Activated naive CD4-positive, alpha-beta T cell (primary cell): ENCODE measurements at places on chromosomes 12 and 14.

DNA sequence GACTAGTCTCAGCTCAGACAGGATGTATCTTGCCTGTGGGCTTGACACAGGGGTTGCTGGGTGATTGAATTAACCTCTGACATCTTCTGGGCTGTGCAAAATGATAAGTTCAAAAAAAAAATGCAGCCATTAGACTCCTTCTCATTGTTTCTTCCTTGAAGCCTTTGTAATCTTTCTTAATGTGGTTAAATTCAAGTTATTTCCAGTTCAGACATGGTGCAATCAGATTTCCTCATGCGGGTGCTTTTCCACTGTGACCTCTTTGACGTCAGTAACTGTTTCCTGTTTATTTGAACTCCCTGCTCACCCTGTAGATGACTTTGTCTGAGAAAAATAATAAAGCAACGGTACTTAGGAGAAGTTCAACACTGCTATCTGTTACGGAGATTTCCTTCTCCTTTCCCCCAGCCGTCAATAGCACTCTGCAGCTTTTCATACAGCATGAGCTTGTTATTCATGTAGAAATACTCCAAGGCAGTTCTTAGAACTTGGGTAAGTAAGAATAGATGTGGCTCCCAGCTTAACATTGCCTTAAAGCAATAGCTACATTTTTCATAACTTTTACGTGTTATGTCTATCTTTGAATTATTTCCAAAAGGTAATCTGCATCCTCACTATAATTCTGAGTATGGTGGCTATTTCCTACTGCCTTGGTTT lies 155.5 kb downstream of the PRKCH start:
- no peak for DNase-seq

DNA sequence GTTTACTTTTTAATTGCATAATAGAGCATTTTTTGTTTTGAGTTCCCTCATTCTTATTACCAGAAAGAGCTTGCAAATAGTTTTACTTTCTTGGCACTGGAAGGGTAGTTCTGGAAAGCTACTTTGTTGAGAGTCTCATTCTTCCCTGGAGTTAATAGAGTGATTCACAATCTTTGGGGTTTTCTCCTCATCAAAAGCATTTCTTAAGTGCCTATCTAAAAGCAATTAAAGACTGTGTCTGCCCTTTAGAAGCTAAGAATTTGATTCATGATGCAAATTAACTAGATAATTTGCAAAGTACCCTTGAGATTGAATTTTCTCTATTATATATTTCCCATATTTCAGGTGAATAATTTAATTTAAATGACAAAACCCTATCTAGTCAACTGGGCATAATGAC lies 8.1 kb upstream of the BMAL2 start:
- no peak for DNase-seq

GRCh38 chr12:25906651-25907340 lies 51.7 kb upstream of the RASSF8 start:
- no peak for DNase-seq

DNA sequence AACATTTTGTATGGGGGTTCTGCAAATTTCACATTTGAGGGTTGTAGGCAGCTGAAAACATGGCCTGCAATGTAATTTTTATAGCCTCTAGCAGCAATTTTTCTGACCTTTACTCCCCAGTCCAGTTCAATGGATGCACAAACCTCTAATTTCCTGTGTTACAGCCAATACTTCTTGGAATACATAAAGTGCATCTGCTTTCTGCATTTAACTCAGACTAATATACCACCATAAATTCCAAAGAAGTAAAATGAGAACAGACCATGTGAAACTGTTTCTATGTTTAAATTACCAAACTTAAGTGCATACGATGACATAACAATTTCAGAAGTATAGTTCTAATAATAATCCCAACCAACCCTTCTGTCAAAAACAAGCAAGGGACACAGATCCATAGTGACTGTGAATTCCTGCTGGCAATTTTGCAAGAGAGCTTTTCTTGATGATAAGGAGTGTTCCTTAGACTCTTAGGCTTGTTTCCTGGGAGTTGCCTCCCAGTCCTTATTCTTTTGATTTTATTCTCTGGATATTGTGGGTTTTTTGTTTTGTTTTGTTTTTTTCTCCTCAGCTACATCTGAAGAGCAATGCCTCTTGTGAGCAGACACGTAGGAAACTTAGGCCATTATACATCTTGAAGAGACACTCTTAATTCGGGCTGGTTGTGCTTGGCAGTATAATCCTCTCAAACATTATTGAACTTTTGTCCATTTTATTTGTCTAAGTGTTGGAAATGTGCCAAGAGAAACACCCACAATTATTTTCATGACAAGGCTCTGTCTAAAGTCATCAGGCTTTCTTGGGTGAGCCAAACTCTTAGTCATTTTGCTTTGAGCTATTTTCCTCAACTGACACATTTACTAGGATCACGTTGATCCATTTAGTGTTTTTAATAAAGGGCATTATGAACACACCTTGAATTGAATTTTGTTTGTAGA lies 51.3 kb upstream of the RERGL start:
- DNase-seq: no peak

DNA sequence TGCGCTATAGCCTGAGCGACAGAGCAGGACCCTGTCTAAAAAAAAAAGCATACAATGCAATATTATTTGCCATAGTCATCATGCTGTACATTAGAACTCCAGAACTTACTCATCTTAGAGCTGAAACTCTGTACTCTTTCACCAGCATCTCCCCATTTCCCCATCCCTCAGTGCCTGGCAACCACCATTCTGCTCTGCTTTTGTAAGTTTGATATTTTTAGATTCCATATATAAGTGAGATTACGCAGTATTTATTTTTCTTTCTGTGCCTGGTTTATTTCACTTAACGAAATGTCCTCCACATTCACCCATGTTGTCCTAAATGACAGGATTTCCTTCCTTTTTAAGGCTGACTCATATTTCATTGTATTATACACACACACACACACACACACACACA lies 121.8 kb downstream of the BBS10 start:
- no peak for DNase-seq

DNA sequence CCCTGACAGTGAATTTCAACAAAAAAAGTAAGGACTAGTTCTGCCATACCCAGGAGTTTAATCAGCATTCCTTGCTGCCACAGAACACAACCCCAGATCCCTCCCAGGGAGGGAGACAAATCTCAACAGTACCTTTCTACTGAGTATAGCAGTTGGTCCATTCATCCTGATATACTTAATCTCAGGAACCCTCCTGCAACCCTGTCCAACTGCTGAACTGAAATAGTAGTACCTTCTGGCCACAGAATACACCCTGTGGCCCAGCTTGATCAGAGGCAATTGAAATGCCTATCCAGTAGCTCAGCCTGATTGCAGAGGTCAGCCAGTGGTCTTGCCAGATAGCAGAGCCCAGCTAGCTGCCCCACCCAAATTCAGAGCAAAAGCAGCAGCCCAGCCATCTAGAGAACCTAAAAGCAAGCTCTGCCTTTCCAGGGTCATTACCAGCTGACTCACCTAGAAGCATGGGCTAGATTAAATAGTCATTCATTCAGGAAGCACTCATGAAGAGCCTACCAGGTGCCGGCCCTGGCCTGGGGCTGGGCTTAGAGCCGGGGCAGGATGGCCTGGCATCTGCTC lies 40.0 kb upstream of the RHOJ start:
- DNase-seq: no peak

- DNase-seq: no peak
Observed at GRCh38 chr12:75389706-75390105, 1.2 kb upstream of the GLIPR1L2 start.

- no peak for DNase-seq
Observed at GRCh38 chr12:118052324-118053070, 8.5 kb downstream of the WSB2 start.

- no peak for DNase-seq
Observed at GRCh38 chr14:80587096-80587724, 354.3 kb downstream of the CEP128 start.

DNA sequence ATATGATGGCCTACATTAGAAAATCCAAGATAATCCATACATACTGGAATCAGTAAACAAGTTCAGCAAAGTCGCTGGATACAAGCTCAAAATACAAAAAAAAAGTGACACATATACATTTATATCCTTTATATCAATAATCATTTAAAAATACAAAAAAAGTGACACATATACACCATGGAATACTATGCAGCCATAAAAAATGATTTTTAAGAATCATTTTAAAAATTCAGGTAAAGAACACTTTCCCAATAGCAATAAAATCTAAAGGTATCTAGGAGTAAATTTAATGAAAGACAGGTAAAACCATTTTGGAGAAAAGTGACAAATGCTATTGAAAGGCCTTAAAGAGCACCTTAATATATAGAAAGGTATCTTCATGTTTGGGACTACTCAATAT lies 111.9 kb downstream of the NTN4 start:
- DNase-seq: no peak

GRCh38 chr14:72706485-72706884 lies 187.4 kb downstream of the DPF3 start:
- no peak for DNase-seq

- no peak for DNase-seq
Observed at GRCh38 chr12:4506870-4507269, 31.8 kb upstream of the RAD51AP1 start.

DNA sequence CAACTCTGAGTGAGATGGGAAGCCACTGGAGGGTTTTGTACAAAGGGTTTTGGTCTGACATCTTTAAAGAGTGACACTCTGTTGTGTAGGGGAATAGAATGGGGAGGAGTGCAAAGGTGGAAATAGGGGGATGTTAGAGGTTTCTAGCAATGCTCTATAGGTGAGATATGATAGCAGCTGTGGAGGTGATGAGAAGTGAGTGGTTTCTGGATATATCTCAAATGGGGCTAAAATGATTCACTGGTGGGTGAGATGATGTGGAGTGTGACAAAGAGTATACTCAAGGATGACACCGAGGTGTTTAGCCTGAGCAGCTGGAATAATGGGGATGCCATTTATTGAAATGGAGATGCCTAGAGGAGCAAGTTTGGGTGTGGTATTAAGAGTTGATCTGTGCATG lies 426.4 kb downstream of the PCNX1 start:
- no peak for DNase-seq

- DNase-seq: no peak
Observed at GRCh38 chr14:97707603-97708002, 910.4 kb downstream of the VRK1 start.

- DNase-seq: no peak
Observed at GRCh38 chr12:56805355-56805754, 42.2 kb downstream of the HSD17B6 start.

- DNase-seq: no peak
Observed at GRCh38 chr12:59408431-59408830, 187.4 kb upstream of the SLC16A7 start.

GRCh38 chr12:24630446-24630845 lies 318.5 kb downstream of the BCAT1 start:
- DNase-seq: no peak

GRCh38 chr12:104446646-104447421 lies 9.9 kb upstream of the CHST11 start:
- no peak for DNase-seq
